ENCODE measurements at places on chromosomes 11 and 22. TPM values are rescaled to one million over a fixed set of nuclear protein-coding genes. Genes with fewer than 3 reads are reported as not detected.

GRCh38 chr22:42194953-42195352 lies 64.3 kb upstream of the CYP2D6 start:
- DNase-seq = no peak

GRCh38 chr11:71158936-71159335 lies 93.4 kb downstream of the SHANK2 start:
- DNase-seq = no peak

DNA sequence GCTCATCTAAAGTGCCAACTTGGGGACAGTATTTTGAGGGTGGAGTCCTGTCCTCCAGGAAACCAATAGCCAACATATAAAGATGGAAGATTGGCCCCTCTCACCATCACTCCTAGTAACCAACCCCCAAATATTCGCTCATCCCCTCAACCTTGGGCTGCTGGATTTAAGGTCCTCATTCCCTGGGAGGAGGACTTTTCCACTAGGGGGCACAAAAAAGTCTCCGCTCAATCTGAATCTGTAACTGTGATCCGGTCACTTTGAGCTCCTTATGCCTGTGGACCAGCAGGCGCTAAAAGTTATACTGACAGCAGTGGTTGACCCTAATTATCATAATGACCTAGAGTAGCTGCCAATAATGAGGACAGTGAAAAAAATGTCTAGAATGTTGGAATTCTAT lies 20.5 kb upstream of the CLPB start:
- DNase-seq = no peak

GRCh38 chr22:20282901-20283673 lies 15.0 kb upstream of the RTN4R start:
- DNase-seq = no peak

- DNase-seq = no peak
Observed at GRCh38 chr22:28484662-28485061, 195.0 kb downstream of the TTC28 start.

- DNase-seq = peak; percentile 27
Observed at GRCh38 chr22:47301820-47302475, 539.5 kb downstream of the TBC1D22A start.

- peak; percentile 41 for DNase-seq
Observed at GRCh38 chr11:69003866-69004367, 9.1 kb downstream of the MRGPRF start.

DNA sequence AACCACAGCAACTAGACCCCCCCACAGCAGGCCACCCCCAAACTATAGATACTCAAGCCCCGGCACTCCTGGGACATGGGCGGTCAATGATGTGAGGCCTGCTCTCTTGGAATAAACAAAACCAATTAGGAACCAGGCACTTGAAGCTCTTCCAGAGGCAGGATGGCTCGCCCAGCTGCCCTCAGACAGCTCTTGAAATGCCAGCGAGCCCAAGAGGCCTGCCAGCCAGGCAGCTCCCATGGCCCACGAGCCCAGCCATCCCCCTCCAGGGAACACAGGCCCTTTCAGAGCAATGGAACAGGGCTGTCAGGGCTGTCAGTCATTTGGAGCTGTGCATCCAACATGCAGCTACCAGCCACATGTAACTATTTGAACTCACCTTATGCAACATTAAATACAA lies 34.0 kb upstream of the TFIP11 start:
- DNase-seq = no peak

DNA sequence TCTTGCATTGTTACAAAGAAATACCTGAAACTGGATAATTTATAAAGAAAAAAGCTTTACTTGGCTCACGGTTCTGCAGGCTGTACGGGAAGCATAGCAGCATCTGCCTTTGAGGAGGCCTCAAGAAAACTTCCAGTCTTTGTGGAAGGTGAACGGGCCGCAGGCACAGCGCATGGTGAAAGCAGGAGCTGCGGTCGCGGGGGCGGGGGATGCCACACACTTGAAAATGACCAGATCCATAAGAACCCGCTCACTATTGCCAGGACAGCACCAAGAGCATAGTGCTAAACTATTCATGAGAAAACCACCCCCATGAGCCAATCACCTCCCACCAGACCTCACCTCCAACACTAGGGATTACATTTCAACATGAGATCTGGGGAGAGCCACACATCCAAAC lies 45.6 kb upstream of the SEPTIN5 start:
- DNase-seq = no peak

DNA sequence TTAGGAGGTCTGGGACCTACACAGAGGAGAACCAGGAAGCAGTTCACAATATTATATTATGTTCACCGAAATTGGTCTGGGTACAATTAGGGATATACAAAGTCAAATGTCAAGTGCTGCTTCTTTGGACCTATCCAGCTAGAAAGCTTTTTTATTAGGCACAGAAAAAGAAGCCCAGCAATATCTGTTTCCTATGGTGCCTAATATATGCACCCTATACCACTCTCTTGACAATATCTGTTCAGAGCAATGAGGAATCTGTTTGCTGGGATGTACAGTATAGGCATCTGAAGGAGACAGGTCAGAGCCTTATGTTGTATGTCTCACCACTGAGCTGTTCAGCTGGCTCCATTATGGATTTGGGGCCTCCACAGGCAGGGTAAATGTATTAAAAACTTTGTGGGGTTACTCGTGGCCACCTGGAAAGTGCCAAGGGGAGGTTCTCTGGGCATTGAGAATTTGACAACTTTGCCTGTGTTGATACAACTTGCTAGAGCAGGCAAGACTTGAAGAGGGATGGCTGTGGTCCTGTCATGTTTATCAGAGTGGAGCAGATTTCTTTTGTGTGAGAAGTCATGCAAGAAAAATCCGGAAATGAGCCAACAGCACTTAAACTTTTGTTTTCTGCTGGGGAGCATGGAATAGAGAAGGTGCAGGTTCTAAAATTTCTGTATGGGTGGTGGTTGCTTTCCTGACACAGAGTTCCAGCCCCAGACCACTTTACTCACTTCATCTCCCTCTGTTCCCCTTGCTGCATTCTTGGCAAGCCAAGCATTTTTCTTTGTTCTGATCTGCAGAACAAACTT lies 10.1 kb downstream of the STIM1 start:
- no peak for DNase-seq

DNA sequence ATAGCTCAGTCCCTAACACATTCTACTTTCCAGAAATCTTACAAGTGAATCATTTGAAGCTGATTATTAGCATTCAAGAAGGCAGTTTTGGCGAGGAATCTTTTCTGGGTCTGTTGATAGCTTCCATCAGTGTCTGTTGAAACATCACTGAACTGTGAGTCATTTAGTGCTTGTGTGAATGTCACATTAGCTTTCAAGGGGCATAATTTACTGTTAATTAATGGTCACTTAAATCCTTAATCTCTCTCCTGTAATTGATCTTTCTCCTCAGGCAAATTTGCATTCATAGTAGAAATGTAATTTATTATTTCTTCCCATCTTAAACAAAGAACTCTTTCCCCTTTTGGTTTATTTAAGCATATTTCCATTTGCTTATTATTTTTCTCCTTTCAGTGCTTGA lies 2.6 kb downstream of the HTR3B start:
- no peak for DNase-seq

- DNase-seq = no peak
Observed at GRCh38 chr11:101241160-101241795, 111.7 kb upstream of the PGR start.

- DNase-seq = no peak
Observed at GRCh38 chr11:37390576-37391083, 792.6 kb upstream of the RAG2 start.

DNA sequence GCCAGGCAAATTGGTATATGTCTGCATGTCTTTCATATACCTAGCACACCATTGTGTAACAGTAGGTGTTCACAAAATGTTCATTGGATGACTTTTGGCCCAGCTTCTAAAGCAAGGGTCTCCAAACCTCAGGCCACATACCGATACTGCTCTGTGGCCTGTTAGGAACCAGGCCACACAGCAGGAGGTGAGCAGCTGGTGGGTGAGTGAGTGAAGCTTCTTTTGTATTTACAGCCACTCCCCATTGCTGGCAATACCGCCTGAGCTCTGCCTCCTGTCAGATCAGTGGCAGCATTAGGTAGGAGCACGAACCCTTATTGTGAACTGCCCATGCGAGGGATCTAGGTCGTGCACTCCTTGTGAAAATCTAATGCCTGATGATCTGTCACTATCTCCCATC lies 836.6 kb downstream of the NTM start:
- no peak for DNase-seq

- no peak for DNase-seq
Observed at GRCh38 chr11:75389276-75389605, 10.1 kb upstream of the RPS3 start.

- DNase-seq = no peak
Observed at GRCh38 chr11:116207019-116207418, 565.8 kb downstream of the BUD13 start.

DNA sequence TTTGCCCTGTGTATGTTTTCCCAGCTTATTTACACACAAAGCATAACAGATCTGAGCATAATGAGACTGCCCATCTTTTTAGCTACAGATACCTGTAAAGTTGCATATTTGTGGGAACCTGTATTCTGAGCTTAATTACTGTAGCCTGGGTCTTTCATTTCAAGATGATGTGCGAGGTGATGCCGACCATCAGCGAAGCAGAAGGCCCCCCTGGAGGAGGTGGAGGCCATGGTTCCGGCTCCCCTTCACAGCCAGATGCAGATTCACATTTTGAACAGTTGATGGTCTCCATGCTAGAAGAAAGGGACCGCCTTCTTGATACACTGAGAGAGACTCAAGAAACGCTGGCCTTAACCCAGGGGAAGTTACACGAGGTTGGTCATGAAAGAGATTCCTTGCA lies 1.5 kb downstream of the PPFIA1 start:
- DNase-seq = no peak

DNA sequence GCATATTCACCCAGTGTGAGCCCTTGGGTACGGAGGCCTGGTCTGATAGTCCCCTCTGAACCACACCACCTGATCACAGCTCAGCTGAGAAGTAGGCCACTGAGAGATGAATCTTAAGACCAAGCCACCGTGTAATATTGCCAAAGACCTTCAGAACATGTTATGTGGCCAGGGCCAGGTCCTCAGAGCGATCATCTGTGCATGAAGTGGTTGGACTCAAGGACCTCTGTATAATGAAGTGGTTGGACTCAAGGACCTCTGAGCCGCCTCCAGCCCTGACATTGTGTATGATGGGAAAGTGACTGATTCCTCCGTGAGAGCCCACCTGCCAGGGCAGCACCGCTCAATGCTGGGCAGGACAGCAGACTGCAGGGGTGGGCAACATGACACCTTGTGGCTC lies 70.2 kb downstream of the TP53I11 start:
- DNase-seq = no peak

DNA sequence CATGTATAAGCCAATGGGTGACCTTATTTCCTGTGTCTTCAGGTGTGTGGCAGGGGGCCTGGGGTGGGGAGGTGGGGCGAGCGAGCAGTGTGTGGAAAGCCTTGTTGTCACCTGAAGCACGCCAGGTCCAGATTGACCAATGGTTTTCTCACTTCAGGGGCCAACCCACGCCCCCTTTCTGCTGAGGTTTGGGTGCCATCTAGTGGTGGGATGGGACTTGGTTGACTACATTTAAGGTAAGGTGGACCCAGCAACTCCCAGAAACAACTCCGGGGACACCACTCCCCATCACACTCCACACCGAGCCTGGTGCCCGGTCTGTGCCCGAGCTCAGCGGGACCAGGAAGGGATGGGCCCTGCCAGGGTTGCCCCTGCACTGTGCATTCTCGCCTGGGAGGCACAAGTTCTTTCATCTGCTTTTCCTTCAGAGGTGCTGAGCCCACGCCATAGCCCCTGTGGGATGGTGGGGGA lies 40.0 kb downstream of the TPCN2 start:
- peak; percentile 81 for DNase-seq

- no peak for DNase-seq
Observed at GRCh38 chr11:94031625-94032024, 10.5 kb downstream of the HEPHL1 start.

DNA sequence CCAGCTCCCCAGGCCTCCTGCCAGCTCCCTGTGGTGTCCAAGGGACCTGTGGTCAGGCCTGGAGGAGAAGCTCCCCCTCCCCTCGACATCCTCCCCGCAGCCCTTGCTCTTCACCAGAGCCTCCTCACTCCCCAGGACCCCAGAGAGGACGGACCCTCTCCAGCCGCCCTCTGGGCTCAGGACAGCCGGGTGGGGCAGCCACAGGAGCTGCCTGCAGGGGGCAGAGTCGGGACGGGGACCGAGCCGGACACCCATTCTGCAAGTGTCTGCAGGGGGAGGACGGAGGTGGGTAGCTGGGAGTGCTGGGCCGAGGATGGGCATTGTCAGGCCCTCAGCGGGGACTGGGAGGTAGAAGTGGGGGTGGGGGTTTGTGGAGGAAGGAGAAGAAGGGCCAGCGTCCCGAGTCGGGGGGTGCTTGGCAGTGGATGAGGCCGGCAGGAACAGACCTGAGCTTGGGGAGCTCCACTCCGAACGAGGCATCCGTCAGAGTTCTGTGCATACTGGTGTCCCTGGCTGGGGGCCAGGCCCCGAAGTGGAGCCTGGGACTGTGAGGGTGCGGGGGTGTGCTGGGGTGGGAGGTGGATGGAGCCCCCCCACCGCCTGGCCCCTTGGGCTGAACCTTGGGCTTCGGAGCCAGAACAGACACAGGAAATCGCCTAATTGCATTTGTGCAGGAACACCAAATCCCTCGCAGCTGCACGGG lies 15.2 kb downstream of the PRR33 start:
- DNase-seq = no peak

DNA sequence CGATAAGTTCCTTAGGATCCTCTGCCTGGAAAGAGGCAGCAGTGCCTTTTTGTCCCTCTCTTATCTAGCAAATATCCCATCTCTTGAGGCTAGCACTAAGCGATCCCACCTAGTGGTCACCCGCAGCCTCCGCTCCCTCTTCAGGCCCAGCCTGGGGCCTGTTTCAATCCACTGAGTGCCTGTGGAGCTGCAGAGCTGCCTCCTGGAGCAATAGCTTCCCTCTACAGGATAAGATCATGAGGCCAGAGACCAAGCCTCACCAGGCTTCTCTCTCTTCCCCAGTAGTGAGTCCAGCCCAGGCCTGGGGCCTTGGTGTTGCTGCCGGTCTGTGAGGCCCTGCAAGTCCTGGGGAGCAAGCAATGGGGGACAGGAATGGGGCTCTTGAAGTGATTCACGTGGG lies 65.8 kb downstream of the SLC22A12 start:
- no peak for DNase-seq

GRCh38 chr11:37107415-37107814 lies 509.4 kb upstream of the RAG2 start:
- DNase-seq = no peak

CSRP3 gene
- 0.68 TPM for total RNA-seq

MS4A7 gene
- 33.2 TPM for total RNA-seq

TBX1 gene
- total RNA-seq = 13.0 TPM

ALDH3B1 gene
- 25.4 TPM for total RNA-seq

IFTAP gene
- total RNA-seq = 11.6 TPM

ATF4 gene
- 381 TPM for total RNA-seq

FEN1 gene
- total RNA-seq = 10.4 TPM

MMP12 gene
- not detected for total RNA-seq

C11orf16 gene
- not detected for total RNA-seq

OR51E2 gene
- total RNA-seq = 7.4 TPM

LRRC56 gene
- total RNA-seq = 3.4 TPM

MS4A4A gene
- total RNA-seq = 8.4 TPM
